Stimulated activated CD8-positive, alpha-beta memory T cell treated with anti-CD3 and anti-CD28 coated beads, Interleukin-15, amount 100 ng/mL, for 4 hours (primary cell): ENCODE measurements at places on chromosomes 4 and X.

DNA sequence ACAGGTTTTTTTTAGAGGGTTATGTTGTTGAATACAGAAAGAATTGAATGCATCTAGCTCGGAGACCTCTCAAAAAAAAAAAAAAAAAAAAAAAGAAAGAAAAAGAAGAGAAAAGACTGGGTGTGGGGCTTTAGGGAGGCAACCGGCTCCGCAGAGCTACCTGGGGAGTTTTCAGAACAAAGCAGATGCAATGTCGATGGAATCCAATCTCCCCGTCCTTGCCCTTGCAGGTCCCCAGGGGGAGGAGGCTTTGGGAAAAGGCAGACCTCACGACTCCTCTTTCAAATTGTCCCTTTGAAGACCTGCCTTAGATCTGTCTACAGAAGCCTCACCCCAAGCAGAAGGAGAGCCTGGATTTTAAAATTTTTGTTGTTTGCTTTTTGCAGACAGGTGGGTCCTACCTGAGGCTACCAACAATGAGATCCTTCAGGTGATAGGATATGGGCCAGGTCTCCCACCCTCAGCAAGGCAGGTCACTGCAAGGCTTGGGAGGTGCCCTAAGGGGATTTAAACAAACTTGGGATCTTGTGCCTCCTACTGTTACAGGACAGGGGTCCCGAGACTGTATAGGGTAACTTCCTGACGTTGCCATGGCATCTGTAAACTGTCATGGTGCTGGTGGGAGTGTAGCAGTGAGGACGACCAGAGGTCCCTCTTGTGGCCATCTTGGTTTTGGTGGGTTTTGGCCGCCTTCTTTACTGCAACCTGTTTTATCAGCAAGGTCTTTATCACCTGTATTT, 75.2 kb upstream of the PRKX start:
- no peak for DNase-seq

DNA sequence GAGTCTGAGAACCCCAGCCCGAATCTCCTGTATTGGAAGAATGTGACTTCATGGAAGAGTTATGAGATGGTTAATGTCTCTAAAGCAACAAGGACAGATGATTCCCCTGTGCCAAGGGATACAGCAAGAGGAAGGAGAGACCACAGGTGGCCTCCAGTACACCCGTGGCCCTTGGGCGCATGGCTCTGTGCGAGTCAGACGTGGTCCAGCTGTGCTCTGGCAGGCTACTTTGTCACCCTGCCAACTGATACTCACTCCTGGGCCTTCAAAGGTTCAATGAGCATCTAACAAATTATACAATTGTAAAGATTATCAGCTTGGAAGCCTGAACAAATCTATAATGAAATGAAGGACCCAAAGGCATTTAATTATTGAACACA, 71.7 kb downstream of the NYX start:
- DNase-seq: no peak

DNA sequence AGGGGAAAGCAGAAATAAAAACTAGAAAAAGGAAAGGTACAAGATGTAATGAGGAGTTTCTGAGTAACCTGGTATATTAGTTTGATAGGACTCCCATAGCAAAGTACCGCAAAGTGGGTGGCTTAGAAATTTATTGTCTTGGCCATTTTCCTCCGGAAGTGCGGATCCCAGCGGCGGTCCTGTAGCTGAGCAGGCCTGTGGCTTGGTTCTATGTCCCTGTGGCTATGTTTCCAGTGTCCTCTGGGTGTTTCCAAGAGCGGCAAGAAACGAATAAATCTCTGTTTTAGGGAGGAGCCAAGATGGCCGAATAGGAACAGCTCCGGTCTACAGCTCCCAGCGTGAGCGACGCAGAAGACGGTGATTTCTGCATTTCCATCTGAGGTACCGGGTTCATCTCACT, 44.0 kb upstream of the LDB2 start:
- no peak for DNase-seq

GRCh38 chr4:155950461-155950860, 3.2 kb downstream of the CTSO start:
- DNase-seq: no peak

DNA sequence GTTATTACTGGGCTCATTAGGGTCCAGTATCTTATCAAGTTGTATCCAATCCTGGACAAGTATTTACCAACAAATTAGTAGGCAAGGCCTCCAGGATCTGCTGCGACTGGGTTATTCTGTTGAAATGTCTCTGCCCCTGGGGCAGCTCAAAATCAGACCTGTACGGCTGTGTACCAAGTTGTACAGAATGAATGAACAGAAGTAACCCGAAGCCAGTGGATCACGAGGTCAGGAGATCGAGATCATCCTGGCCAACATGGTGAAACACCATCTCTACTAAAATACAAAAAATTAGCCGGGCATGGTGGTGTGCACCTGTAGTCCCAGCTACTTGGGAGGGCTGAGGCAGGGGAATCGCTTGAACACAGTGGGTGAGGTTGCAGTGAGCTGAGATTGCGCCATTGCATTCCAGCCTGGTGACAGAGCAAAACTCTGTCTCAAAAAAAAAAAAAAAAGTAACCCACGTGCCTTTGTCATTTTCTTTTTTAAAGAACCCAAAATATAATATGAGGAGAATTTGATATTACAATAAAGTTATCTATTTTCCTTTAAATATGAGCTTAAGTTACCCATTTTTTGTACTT, 127.3 kb downstream of the CBR4 start:
- no peak for DNase-seq

DNA sequence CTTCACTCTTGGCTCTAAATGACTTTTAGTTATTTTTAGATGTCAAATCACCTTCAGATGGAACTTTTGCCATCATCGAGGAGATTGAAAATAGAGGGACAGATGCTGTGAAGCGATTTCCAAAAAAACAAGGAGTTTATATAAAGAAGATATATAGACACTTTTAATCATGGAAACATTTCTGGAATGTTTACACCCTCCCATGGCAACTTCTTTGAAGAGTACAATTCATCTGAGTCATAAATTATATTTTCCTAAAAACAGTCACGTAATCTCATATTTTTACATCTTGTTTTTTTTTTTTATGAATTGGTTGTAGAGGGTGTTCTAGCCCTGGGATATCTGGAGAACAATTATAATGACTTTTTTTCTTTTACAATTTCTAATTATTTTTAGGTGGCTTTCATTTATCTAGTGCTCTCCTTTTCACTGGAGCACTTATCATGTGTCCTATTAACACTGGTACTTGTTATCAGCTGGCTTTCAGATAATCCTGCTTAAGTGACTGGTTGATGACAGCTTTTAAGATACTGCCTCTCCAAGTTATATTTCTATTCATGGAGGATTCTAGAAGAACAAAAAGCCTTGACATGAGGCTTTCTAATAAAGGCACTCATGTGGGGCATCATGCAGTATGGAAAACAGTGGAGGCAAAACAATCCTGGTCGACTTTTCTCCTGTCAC, 24.9 kb downstream of the PCDH7 start:
- no peak for DNase-seq

DNA sequence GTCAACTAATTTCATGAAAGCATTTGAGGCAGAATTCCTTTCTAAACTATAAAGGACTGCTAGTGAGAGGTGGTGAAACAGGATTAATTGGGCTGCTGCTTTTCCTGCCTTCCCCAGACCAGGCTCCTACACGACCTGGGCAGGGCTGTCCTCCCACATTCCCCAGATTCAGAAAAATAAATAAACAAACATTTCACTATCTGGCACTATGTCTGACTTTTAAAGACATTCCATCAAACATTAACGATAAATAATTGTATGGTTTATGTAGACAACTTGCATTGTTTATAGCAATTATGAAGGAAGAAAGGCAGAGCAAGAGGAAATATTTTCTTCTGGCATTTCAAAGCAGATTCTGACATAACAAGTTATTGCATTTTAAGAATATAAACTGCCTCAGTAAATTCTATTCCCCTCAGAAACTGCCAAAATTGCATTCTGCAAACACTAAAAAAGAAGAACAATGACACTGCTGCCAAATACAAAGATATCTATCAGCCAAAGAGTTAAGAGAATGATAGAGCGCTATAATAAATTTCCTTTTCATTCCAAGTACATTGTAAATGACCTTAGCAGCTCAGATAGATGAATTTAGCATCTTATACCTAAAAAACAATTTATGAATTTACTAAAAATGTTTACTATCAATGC, 214.7 kb upstream of the INTU start:
- DNase-seq: no peak

GRCh38 chrX:118189628-118190027, 73.0 kb upstream of the KLHL13 start:
- no peak for DNase-seq

DNA sequence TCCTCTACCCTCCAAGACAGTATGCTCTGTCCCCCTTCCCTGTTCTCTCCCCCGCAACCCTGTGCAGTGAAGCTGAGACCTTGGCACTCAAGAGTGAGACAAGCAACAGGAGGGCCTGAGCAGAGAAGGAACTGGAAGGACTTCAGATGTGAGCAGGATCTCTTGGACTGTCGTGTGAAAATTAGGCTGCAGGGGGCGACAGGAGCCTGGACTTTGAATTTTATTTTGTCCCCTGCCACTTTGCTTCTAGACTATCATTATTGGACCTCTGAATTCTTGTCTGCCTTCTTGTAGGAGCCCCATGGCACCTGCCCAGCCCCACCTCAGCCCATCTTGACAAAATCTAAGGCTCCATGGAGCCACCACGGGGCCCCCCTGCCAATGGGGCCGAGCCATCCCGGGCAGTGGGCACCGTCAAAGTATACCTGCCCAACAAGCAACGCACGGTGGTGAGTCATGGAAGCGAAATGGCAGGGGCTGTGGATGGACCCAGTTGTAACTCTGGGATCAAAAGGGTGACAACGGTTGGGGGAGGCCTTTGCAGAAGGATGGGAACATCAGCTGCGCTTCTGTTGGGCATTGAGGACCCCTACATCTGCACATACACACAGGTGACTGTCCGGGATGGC, 1.7 kb downstream of the ARAF start:
- DNase-seq: no peak

DNA sequence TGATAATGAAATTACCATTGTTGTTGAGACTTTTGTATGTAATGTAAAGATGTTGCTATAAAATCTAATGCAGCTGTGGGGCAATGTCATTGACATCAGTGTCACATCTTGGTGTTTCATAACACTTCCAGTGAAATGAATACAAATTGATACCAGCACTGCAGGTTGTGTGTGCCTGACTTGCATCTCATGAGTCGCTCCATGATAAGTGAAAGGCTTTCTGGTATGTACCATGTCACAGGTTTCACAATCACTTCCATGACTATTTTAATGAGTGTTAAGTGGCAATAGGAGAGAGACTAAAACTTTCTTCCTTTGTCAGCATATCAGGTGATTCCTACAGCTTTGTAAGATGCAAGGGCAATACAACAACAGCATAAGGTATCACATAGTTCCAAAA, 94.4 kb downstream of the ABCB7 start:
- no peak for DNase-seq

- no peak for DNase-seq
Measured at GRCh38 chr4:75549019-75549418, 6.8 kb upstream of the ODAPH start.

- DNase-seq: no peak
Measured at GRCh38 chrX:133970076-133970475, 15.3 kb downstream of the GPC3 start.

DNA sequence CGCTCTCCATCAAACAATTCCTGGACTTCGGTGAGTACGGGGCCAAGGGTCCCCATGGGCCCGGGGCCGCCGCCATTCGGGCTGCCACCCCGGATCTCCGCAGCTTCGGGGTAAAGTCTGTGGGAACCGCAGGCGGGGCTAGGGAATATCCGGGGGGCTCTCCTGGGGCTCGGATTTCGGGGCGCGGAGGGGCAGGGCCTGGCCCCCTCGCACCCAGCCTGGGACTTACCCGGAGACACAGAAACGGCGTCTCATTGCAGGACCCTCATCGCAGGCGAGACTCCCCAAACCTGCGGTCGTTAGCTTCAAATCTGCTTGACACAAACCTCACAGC, 413 bp downstream of the PDK3 start:
- DNase-seq: no peak

GRCh38 chr4:165006456-165006855, 25.3 kb upstream of the TRIM60 start:
- no peak for DNase-seq

DNA sequence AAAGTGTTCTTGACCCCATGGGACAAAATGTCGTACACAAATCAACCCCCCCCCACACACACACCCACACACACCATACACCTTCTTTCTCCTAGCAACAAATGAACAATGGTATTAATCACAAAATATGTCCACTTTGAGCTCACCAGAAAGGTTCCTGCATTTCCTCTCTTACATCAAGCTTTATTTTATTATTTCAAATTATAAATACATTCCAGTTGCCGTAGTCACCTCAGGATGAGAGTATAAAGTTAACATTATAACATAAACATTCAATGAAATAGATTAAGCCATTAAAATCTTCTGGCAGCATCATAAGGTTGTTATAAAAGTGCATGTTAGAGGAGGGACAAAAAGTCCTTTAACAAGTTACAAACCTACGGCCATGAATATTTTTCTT, 7.3 kb downstream of the XK start:
- DNase-seq: no peak

- DNase-seq: no peak
Measured at GRCh38 chrX:9189286-9189685, 155.4 kb upstream of the FAM9B start.

DNA sequence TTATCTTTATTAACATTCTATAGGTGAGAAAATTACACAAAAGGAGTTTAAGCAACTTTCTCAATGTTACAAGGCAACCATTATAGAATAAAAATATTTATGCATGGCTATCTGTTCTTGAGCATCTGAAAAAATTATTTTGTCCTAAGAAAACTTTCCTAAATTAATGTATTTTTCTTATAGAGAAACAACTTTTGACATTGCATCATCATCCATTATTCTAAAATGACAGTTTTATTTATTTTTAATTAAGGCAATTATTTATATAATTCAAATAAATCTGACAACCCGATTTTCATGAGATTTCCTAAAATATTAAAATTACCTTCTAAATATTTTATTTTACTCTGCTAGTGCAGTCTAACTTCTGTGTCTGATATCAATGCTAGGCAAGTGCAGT, 4.8 kb downstream of the BTC start:
- no peak for DNase-seq

DNA sequence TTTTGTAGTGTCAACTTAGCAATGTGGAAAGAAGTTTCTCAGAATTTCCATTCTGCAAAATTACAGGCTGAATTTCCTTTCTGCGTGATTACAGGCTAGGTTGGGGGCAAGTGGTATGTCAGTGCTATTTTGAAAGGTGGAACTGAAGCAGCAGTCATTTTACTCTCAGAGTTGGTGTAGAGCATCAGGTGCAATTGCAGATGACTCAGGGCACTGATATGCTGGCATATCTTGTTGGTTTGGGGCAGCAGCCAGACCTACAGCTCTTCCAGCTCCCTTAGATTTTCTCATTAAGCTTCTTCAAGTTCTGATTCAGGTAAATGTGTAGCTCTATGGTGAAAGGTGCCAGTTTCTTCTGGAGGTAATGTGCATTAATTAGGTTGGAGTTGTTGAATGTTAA, 930.7 kb upstream of the PCDH10 start:
- DNase-seq: no peak

DNA sequence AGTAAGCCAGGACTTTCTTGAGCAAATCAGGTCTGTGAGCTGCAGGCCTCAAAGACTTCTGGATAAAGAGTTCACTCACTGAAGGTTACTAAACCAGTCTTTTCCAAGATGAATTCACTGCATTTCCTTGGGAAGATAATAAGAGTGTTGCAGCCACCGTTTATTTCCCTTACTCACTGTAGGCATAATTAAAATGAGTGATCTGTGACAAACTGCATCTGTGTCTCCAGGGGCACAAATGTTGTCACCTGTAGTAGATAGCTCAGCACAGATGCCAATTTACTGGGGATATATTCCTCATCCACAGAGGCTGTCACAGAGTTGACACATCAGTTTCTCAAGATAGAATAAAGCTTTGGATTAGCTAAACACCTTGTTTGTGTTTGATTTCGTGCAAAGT, 580.2 kb downstream of the SPRY1 start:
- no peak for DNase-seq

- no peak for DNase-seq
Measured at GRCh38 chr4:168509786-168510185, 12.9 kb downstream of the PALLD start.
